ENCODE measurements at places on chromosomes 12 and 14.

- DNase-seq = no peak
Observed at GRCh38 chr14:92974541-92975345, 51.8 kb downstream of the CHGA start.

- DNase-seq = peak; percentile 68
Observed at GRCh38 chr12:118188690-118189371, 52.9 kb downstream of the PEBP1 start.

DNA sequence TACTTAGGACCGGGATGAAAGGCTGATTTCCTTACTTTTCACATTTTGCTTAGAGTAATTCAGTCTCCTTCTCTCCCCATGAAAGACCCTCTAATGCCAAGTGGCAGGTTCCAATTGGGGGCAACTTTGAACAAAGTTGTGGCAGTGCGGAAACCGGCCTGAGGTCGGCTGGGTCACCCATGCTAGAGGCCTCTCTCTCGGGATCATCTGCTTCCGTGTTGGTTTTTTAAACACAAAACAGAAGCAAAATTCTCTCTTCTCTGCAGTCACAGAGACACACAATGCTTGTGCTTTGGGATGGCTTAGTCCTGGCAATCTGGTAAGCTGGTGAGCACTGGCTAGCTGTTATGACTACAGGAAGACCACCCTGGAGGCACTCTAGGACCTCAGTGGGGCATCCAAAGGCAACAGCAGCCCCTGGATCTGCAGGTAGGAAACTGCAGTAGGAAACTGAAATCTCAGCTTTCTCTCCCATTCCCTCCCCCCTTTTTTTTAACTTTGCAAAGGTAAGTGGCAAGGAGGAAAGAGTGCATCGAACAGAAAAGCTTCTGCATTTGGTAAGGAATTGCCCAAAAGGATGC lies 102.1 kb downstream of the BCL11B start:
- no peak for DNase-seq

GRCh38 chr14:77007975-77008421 lies 20.5 kb downstream of the IRF2BPL start:
- DNase-seq = no peak

DNA sequence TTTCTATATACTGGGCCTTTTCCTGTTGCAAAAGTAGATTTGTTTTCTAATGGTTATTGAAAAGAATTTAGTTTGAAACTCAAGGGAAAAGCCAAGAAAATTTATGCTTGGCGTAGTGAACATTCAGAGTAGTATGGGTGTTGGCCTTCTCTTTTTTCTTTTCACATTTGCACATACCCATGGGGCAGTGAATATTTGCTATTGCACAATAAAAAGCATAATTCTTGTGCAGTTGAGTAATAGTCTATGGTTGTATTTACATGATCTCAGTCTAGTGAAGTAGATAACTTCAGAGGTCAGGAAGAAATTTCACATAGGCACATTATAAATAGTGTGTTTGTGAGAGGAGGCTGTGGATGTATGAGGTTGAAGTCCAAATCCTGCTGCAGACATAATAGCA lies 158.1 kb downstream of the FLRT2 start:
- peak; percentile 43 for DNase-seq

DNA sequence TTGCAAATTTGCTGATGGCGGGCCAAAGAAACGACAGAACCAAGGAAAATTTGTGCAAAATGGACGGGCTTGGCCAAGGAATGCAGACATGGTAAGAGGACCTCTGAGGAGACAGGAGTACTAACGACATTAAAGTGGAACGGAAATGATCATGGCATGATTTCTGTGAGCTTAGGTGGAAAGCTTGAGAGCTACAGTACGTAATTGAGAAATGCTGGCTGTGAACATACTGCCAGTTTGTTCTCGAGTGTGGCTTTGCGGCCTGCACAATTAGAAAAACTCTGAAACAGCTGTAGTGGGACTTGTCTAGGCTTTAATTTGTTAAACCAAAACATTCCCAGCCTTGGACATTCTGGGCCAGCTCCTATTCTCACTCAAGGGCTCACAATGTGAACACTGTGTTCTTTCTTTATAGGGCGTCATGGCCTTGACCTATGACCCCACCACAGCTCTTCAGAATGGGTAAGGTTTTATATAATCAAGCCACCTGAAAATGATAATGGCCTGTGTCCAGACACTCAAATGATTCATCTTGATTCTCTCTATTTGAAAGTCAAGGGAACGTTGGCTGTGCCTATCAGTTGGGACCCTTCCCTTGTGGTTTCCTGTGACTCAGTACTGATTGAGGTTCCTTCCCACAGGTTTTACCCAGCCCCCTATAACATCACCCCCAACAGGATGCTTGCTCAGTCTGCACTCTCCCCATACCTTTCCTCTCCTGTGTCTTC lies 48.5 kb downstream of the BAZ2A start:
- no peak for DNase-seq

DNA sequence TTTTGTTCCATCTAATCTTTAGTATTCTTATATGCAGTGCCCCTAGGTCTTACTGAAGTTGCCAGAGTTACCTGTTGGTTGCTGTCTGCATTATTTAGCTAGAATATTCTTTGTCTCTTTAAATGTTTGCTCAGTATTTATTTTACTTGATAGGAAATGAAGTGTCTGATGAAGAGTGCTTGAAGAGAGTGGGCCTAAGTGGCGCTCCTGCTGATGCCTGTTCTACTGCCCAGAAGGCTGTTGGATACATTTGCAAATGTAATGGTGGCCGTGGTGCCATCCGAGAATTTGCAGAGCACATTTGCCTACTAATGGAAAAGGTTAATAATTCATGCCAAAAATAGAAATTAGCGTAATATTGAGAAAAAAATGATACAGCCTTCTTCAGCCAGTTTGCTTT lies 18.9 kb downstream of the CMAS start:
- DNase-seq = no peak

DNA sequence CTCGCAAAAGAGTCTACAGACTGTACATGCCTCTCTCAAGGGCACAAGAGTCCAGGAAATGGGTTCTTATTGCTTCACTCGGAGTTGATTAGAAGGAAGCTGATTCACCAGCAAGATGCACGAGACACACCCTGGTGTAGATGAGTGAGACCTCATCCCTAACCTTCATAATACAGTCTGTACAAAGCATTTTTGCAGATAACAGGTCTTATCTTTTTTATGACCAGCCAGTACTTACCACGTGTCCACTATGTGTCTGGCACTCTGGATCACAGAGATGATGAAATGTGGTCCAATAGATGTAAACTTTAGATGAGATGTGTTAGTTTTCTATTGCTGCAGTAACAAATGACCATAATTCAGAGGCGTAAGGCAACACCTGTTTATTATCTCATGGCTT lies 53.4 kb upstream of the PWP1 start:
- DNase-seq = no peak

DNA sequence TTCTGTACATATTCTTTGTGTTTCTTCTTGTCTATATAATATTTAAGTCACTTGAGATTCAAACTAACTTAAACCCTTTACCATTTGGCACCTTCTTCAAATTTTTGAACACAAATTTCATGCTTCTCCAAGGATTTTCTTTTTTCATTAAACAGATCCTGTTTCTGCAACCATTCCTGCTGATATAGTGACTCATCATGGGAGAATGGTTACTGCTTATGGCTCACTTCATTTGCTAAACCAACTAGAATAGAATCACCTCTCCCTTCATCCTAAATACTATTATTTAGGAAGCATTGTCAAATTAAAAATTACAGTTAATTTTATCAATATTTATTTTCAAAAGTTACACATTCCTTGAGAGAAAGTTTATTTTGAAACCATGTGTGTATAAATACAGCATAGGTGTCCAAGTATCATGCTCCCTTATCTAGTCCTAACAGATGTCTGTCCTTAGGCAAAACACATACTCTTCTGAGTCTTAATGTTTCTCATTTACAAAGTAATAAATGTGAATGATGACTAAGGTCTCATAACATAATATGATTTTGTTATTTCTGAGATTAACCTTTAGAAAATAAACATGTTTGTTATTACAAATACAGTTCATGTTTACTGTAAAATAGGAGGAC lies 40.7 kb downstream of the PLCZ1 start:
- peak; percentile 56 for DNase-seq

- peak; percentile 96 for DNase-seq
Observed at GRCh38 chr14:102799684-102800562, 22.7 kb downstream of the TRAF3 start.

GRCh38 chr12:34406996-34407300 lies 384.7 kb downstream of the ALG10 start:
- no peak for DNase-seq

DNA sequence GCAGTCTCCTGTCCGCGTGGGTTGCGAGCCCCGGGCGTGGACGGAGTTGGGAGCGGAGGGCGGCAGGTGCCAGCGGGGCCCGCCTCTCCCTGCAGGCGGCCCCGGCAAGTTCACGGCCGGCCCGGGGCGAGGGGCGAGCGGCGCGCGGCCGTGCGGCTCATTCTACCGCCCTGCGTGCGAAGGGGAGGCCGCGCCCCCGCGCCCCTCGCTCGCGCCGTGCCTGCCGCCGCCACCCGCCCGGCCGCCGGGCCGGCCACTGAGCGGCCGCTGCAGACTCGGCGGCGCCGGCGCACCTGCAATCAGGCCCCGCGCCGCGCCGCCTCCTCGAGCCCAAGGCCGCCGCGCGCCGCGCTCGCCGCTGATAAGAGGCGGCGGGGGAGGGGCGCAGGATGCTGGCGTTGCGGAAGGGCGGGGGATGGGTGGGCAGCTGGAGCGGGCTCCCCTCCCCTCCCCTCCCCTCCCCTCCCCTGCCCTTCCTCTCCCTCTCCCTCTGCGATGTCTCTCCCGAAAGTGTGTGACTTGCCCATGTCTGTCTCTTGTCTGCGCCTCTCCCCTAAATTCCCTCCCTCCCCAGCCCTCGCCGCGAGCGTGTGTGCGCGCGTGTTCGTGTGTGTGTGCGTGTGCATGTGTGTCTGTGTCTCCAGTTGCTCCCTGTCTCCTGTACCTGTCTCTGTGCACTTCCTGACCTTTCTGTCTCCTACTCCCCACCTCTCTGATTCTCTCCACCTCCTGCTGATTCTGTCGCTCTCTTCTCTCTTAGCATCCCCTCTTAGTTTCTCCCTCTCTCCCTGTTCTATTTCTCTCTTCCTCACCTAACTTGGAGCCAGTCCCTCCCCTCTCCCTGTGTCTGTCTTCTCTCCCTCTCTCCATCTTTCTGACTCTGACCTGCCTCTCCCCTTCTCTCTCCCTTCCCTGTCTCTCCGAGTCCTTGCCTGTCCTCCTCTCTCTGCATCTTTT lies 768.1 kb upstream of the TBX3 start:
- no peak for DNase-seq

GRCh38 chr12:10384191-10384590 lies 5.7 kb downstream of the KLRK1 start:
- DNase-seq = no peak

GRCh38 chr12:106063826-106064720 lies 74.7 kb downstream of the NUAK1 start:
- no peak for DNase-seq
